ENCODE measurements at places on chromosomes 16 and 17.

- DNase-seq, result no peak
Measured at GRCh38 chr16:27236635-27237218, 31.8 kb downstream of the NSMCE1 start.

DNA sequence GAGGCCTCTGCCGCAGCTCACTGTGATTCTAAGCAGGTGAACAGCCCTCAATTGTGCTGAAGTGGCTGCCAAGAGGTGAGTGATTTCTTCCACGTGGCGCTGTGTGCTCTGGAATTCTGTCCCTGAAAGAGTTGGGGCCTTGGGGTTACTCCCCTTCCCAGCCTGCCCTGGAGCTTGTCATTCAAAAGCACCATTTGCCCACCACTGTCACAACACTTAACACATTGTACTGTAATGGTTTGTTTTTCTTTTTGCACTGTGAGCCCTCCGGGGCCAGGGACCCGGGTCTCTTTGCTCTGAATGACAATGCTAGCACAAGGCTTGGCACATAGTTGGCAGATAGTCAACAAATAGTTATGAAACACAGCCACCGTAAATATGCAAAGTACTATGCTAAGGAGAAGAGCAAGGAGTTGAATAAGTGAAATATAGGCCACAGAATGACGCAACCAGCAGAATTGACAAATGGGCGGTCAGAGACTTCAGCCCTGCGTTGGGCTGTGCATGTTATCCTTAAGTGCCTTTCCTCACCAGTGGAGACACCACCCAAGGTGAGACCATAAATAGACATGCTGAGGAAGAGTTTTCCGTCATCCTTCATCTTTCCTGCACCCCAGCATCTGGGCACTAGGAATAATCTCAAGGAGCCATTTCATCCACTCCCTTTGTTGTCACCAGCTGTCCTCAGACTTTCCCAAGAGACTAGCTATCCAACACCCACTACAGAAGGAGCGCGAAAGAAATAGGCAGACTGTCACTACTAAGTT lies 112.0 kb upstream of the DNAH9 start:
- DNase-seq, result no peak

DNA sequence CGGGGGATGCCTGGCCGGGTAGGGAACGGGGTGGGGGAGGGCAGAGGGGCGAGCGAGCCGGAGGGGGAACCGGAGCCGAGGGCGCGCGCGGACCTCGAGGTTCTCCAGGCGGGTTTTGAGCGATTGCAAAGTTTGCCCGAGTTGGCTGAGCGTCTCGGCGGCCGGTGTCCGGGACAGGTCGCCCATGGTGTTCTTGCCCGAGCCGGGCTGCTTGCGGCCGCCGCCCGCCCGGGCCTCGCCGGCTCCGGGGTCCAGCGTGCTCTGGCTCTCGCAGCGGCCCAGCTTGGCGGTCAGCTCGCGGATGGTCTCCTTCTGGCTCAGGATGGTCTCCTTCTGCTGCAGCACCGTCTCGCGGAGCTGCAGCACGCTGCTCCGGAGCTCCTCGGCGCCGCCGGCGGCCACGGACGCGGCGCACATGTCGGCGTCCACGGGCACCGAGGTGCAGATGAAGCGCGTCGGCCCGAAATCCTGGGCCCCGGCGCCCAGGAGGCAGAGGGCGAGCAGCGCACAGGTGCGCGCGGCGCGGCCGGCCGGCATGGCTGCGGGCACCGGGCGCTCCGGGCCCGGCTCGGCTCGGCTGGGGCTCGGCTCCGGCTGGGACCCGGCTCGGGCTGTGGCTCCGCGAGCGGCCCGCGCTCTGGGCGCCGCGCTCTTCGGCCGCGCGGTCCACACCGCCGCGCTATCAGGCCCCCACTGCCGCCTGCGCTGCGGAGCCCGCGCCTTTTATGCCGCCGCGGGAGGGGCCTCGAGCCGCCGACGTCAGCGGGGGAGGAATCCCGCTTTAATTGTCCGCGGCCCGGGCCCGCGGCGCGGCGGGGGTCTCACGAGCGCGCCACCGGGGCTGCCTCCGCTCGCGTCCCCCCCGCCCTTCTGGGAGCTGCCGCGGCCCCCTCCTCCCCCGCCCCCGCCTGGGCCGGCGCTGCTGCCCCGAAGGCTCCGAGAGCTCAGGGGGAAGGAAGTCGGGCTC lies at the start of gene NPTX1:
Gene NPTX1 (minus strand): TSS at position 698 of the 967 bp plus-strand sequence. CDS start 161 bp downstream, at position 537.
- DNase-seq, result no peak

GRCh38 chr17:76918811-76919210 lies 50.6 kb downstream of the MGAT5B start:
- DNase-seq, result no peak

- DNase-seq, result no peak
Measured at GRCh38 chr17:2057175-2057759, 2.4 kb downstream of the HIC1 start.

GRCh38 chr16:81945665-81946064 lies 65.6 kb downstream of the SDR42E1 start:
- DNase-seq, result no peak

DNA sequence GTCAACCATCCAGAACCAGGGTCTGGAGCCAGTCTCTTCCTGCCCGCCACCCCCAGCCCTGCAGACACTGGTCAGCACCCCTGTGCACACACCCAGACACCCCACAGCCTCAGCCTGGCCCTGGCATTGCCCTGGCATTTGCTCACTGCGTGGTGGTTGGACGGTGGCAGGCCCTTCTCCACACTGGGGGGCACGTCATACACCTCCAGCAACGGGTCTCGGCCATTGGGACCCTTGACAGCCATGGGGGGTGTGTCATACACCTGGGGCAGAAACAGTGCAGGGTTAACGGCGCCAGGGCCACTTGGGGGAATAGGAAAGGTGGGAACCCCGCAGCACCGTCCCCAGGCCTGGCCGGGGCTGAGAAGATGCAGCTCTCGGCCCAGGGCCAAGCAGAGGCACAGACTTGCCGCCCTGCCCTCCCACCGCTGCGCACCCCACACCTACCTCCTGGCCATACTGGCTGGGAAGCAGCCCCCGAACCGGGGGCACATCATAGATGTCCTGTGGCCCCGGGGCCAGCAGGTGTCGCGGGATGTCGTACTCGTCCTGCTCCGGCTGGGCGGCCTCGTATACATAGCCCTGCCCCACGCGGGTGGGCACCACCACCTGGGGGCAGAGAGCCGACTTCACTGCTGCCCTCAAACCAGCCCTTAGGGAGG lies 14.6 kb downstream of the BCAR1 start:
- DNase-seq, result no peak

DNA sequence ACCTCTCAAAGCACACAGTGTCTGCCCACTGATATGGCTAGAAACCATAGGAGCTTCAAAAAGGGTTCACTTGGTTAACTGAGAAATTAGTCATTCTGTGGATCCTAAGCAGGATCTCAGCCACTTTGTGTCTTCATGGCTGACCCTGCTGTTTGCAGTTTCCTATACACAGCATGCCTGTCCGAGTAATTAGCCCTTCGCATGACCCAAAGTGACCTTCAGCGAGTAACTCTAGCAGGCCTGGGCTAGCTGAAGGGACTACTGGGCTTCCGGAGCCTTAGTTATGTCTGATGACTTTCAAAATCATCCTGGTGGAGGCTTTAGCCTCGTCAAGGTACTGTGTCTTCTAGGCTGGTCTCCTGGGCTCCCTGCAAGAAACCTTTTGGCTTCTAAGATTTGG lies 28.9 kb upstream of the FBXW10B start:
- no peak for DNase-seq

GRCh38 chr17:83009414-83010205 lies 69.8 kb upstream of the METRNL start:
- no peak for DNase-seq

DNA sequence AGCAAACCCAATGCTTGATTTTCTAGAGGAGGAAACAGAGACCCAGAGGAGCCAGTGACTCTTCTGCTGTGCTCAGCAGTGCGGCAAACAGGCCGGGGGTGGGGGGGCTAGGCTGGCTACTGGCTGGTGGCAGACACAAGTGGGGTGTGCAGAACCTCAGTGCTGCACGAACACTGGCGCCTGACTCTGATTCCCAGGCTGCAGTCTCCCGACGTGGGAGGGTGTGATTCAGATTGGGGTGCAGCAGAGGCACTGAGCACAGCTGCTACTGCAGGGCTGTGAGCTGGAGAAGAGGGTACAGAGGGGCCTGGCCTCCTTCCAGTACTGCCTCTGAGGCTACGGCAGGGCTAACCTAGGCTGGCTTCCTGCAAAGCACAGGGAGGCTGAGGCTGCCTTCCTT lies 8.1 kb downstream of the RPL19 start:
- DNase-seq, result no peak

DNA sequence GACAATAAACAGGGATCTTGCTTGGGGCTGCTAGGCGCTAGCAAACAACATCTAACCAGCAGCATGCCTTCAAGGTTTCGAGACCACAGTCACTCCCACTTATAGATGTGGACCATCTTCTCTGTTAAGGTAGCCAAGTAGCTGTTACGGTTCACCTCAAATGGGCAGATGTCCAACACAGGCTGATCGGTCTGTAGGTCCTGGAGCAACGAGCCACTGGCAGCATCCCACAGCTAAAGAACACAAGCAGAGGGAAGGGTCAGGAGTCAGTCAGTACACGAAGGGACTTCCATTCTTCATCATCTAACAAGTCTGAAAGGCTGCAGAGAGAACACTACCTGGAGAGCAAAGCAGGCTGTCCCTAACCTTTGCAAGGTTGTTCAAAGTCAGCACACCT lies 16.9 kb upstream of the GLG1 start:
- DNase-seq, result no peak

- no peak for DNase-seq
Measured at GRCh38 chr16:51971184-51971583, 575.8 kb downstream of the TOX3 start.

GRCh38 chr17:33366960-33367359 lies 73.9 kb upstream of the ASIC2 start:
- DNase-seq, result no peak

GRCh38 chr17:45851873-45852272 lies 7.2 kb downstream of the SPPL2C start:
- DNase-seq, result no peak

DNA sequence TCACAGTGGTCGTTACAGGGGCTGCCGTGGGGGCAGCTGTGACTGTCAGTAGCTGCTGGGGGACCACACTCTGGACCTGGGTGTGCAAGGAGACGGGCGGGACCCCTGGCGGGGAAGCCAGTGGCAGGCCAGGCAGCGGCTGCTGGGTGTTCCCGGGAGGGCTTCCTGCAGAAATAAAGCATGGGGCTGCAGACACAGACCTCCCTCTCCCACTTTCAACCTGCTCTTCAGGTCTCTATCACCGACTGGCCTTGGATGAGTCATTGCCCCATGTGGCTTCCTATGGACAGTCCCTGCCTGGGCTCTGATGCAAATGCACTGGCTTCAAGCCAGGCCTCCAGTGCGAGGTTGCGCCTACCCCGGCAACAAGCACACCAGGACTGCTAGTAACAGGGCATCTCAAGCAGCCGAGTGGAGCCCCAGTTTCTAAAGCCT lies 17.2 kb downstream of the SREBF1 start:
- peak; percentile 39 for DNase-seq

DNA sequence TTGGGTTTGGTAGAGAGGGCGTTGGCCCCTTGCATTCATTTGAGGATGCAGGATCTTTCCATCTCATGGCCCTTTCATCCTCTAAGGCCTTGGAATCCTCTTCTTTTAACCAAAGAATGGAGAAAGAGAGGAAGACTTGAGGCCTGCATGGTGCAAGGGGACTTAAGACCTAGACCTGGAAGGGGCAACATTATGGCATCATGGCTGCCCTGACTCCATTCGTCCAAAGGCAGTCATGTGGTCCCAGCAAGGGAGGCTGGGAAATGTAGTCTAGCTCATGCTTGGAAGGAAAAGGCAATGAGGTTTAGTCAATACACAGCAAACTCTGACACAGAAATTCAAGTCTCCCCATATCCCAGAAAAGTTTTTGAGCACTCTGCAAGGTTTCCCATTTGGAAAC lies 30.7 kb upstream of the CDRT4 start:
- DNase-seq, result no peak

DNA sequence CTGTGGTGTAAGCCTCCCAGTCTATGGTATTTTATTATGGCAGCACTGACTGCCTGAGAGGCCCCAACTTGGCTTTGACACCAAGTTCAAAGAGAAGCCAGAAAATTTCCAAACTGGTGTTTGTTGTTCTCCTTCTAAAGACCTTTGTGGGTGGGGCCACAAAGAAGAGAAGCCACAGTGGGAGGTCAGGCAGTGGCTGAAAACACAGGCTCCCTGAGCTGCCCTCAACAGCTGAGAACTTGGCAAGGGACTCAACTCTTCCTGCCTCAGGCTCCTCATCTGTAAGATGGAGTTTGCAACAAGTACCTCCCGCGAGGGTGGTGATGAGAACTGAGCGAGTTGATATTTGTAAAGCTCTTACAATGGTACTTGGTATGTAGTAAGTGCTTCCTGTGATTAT lies 18.2 kb downstream of the CES5A start:
- DNase-seq, result no peak

DNA sequence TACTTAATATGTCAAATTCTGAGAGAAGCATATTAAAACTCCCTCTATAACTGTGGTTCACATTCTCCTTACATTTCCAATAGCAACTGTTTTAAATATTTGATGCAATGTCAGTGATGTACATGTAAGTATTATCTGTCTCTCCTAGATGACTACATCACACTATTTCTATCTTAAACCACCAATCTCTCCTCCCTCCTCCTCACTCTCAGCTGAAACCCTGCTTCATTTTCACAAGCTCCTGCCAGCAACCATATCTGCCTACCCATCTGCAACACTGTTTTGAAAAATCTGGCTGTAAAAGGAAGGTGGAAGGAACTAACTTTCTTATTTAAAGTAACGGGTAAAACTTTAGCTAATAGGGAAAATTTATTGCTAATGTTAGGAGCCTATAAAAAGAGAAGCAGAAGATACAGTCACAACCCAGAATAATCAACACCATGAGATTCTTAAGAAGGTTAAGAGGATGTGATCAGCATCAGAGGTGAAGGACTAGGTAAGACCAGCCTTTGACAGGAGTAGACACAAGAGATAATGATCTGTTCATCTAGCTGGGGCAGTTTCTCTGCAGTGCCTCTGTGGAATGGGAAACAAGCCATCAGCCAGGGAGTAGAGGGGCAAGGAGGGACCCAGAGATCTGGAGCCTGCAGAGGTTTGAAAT lies 31.0 kb downstream of the MYH10 start:
- DNase-seq, result no peak

DNA sequence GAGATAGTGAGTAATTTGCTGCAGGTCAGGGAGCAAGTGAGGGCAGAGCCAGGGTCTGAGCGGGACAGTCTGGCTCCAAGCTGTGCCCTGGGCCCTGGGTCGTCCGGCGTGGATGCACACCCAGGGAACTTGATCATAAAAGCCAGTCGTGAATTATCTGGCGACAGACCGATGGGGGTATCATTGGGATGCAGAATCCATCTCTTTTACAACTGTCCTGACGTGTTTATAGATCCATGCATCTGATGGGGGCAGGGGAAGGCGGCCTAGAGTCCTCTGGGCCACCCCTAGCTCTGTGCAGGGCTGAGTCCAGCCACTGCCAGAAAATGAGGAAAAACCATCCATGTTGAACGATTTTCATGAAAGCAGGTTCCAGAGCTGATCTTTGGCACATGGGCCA lies 332.8 kb downstream of the C16orf95 start:
- DNase-seq, result no peak

- DNase-seq, result no peak
Measured at GRCh38 chr17:63450551-63450950, 4.4 kb upstream of the CYB561 start.

DNA sequence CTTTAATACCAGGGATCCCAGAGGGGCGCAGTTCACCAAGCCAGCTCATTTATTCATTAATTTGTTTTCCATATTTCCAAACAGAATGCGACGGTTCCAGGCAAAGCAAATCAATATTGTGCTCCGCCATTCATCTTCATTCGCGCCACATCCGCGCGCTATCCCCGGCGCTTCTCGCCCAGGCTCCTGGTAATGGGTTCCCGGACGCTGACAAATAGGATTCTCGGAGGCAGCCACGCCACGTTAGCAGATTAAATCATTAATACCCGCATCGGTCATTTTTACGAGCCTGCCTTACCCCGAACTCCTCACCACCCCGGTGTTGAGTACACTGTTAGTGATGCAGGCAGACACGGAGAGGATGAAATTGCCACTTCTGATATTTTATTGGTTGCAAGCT lies 26.0 kb upstream of the C16orf82 start:
- no peak for DNase-seq

Data from C1 segment of cervical spinal cord (tissue), 14 donors.